Mesenteric fat pad (tissue), 1 donor: ENCODE measurements at places on chromosomes 6 and 20.

DNA sequence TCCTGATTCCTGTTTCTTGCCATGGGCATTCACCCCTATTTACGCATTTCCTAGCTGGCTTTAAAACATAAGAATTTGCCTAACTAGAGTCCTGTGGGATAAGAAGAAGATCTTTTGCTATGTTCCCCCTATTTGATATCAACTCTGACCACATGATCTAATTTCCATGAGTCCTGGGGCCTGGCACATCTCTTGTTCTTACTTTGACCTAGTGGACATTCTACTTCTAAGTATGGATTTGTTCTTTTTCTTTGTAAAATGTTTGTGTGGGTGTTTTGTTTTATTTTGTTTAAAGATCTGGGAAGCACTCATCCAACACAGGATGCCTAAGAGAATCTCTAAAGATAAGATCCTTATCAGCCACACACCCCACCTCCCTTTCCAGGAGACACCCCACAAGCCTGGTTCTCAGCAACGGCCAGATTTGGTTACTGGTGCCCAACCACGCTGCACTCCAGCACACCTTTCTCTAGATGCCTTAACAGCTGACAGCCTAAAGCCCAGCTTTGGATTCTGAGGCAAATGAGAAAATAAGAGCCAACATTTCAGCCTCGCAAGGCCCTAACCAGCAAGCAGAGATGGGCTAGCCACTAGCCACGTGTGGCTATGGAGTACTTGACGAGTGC lies 74.7 kb downstream of the SLC23A2 start:
- DNase-seq, result no peak

GRCh38 chr6:42378536-42378935 lies 73.2 kb downstream of the TRERF1 start:
- peak; percentile 14 for DNase-seq

GRCh38 chr6:39937686-39938333 lies 3.5 kb upstream of the MOCS1 start:
- DNase-seq, result no peak

GRCh38 chr6:7468382-7469081 lies 72.9 kb upstream of the DSP start:
- no peak for DNase-seq

DNA sequence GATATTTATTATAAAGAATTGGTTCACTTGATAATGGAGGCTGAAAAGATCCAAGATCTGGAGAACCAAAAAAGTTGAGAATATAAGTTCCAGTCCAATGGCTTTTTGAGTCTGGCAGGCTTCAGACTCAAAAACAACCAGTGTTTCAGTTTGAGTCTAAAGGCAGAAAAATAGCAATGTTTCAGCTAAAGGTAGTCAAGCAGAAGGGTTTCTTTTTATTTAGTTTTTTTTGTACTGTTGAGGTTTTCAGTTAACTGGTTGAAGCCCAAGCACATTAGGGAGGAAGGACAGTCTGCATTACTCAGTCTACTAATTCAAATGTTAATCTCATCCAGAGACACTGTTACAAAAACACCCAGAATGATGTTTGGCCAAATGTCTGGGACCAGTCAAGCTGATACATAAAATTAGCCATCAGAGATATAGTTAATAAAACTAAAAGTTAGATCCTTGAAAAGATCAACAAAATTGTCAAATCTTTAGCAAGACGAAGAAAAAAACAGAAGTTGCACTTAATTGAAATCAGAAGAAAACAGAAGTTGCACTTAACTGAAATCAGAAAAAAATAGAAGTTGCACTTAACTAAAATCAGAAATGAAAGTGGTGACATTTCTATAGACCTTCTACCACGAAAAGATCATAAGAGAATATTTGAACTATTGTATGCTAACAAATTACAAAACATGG lies 980.3 kb upstream of the FLRT3 start:
- no peak for DNase-seq

- DNase-seq, result no peak
Measured at GRCh38 chr20:37254114-37254878, 7.3 kb downstream of the GHRH start.

DNA sequence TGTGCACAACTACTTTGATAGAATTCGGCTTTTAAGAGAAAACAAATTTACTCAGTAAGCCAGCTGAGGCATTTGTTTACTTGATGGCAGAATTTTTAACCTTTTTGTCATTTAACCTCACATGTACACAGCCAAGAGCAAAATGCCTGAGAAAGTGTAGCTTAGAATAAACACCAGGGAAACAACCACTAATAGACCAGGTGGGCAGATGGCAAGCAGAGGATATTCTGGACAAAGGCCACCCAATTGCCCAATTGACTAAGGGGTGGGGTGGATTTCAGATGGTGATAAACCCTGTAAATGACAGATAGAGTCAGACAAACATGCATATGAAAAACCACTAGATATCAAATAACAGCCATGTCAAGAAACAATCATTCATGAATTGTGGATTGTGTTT lies 190.7 kb upstream of the FBXL4 start:
- no peak for DNase-seq

GRCh38 chr6:4788953-4789584 lies 12.9 kb downstream of the CDYL start:
- DNase-seq, result no peak

DNA sequence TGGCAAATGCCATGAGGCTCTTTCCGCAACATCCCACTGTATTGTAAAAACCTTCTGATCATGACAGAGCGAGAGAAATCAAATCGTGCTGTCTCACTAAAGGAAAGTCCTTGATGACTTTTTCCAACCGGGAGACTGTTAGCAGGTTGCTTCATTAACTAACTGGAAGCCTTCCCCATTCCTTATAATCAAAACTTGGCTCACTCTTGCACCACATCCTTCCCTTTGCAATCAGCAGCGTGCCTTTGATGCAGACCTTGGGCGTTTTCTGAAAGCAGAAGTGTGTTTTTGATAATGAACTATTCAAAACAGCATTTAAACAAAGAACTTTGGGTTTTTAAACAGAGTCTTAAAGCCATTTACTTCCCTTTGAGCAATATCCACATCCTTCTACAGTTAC lies 96.2 kb upstream of the CNR1 start:
- DNase-seq, result no peak

DNA sequence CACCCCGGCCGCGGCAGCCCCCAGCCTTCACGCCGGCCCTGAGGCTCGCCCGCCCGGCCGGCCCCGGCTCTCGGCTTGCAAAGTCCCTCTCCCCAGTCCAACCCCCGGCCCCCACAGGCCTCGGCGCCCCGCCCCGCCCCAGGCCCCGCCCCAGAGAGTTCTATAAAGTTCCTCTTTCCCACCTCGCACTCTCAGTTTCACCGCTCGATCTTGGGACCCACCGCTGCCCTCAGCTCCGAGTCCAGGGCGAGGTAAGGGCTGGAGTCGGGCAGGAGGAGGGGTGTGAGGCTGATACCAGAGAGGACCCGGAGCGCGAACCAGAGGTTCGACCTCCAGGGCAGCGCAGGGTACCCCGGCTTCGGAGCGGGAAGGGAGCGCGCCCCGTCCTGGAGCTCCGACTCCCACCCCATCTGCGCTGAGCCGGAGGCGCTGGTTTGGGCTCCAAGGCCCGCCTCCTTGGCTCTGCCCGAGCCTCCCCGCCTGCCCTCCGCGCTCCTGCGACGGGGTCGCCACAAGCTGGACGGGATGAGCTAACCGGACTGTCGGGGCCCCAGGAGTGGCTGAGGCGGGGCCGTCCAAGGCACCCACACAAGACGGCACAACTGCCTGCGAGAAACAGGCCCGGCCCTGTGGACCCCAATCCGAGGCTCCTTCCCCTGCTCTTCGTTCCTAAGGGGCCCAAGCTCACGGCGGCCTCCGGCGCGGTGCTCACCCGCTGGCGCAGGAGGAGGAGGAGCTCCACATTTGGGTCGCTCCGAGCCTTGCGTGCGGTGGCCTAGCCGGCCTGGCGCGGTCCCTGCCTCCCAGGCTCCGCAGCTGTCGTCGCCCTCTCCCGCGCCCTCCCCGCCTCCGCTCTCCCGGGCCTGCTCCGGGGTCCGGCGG lies at the start of gene IRF4:
Gene IRF4 (plus strand): TSS at position 194 of the 882 bp plus-strand sequence. CDS start 1,401 bp downstream, outside the sequence.
- no peak for DNase-seq

DNA sequence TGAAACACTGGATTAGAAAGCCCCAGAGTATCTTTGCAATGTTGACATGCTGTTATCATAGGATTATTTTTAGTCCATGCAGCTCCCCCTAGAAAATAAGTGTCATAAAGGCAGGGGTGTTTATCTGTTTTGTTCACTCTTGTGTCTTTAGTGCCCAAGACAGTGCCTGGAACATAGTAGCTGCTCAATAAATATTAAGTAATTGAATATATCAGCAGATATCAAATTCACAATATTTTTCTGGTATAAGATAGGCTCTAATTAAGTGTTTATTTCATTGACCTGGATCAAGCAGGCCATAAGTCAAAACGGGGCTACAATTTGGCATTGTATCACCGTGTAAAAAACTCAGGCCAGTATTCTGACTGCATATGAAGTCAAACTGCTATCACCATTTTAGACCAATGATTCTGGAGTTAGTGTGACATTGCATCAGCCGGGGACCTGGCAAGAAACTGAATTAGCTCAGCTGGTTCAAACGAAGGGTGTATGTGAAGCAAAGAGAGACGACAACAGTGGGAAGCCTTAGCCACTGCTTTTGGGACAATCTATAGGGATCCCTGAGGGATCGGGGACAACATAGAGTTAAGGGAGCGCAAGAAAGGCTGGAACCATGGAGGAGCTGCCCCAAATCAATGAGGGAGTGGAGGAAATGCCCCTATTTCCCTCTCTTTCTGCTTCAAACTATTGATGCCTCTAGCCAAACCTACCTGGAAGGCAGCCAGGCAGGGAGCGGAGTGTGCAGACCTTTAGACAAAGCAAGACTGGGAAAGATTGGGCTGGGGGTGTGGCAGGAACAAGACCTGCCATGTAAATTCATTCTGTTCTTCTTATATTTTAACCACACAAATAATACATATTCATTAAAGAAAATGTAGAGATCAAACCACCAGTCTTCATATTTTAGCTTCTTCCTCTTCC lies 112.2 kb downstream of the PLEKHG1 start:
- DNase-seq, result no peak

DNA sequence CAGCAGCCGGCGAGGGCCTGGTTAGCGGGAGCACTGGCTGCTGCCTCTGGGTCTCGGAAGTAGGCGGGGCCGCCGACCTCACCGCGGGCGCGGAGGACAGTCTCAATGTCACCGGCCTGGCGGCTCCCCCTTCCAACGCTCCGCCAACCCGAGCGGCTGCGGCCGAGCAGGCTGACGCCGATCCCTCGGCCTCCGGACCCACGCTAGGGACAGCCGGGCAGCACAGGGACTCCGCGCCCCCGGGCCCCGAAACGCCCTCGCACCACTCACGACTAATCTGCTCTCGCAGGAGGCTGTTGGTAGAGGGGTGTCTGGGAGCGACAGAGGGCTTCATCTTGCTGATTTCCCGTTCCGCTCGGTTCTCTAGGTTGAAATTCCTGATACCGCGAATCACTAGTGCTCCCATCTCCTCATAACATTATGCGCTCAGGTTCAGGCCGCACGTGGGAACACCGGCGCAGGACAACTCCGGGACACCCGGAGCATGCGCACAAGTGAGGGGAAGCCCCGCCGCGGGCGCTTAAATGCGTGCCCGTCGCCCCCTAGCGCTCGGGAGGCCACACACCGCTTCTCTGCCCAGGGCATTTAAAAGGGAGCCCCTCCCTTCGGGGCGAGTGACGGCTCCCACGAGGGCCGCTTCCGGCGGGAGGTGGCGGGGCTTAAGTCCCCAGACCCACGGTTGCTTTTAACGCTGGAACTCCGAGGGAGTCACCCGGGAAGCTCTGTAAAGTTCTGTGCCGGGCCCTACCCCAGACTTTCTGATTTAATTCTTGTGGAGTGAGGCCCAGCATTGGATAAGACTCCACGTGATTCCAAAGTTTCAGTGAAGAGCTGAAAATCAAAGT lies at the start of gene NDUFAF4:
Gene NDUFAF4 (minus strand): TSS at position 496 of the 845 bp plus-strand sequence. CDS start 90 bp downstream, at position 406.
- DNase-seq, result peak; percentile 98

GRCh38 chr6:111714416-111715270 lies 109.0 kb upstream of the TRAF3IP2 start:
- DNase-seq, result no peak

DNA sequence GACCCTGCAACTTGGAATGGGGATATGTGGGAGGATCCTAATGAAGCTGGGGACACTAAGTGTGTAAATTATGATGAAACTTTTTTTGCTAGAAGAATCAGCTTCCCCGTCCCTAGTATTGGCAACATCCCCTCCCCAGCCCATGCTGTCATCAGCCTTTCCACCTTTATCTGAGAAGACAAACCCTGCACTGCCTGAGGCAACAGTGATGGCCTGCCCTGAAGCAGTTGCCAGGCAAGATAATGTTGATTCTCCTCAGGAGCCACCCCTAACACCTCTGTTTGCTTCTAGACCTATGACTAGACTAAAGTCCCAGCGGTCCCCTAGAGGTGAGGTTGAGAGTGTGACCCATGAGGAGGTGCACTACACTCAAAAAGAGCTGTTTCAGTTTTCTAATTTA lies 27.1 kb downstream of the MICA start:
- DNase-seq, result no peak

- no peak for DNase-seq
Measured at GRCh38 chr6:5076931-5077330, 8.2 kb upstream of the PPP1R3G start.

- no peak for DNase-seq
Measured at GRCh38 chr6:163718537-163718936, 304.0 kb downstream of the QKI start.

DNA sequence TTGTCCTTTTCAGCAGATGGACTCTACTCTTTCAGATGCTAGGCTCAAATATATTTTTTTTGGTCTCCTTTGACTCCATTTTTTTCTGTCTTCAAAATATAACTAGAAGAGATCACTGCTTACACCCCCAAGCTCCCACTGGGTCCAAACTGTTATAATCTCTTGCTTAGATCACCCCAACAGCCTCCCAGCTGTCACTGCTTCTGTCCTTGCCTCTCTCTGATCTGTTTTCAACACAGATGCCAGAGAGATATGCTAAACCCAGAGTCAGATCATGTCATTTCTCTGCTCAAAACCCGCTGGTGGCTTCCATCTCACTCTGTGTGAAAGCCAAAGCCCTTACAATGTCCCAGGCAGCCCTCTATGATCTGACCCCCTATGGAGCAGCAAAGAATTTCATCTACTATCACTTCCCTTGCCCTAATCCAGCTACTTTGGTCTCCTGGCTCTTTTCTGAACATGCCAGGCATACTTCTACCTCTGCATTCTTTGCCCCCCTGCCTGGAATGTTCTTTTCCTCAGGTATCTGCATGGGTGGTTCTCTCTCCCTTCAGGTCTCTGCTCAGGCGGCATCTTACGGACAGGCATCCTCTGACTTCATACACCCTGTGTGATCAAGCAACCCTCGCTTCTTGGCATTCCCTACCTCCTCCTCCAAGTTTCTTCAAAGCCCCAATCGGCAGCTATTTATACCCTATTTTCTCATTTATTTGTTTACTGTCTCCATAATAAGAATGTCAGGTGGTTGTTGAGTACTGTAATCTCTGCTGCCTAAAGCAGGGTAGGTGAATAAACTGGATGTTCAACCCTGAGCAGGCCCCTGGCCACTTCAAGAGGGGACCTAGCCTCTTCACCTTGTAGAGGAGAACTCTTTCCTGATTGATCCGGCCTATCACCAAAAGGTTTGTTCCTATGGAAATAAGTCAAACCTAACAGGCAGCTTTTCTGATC lies 43.6 kb upstream of the SLC4A11 start:
- DNase-seq, result no peak

GRCh38 chr6:104995989-104996617 lies 39.2 kb downstream of the LIN28B start:
- DNase-seq, result no peak

- no peak for DNase-seq
Measured at GRCh38 chr6:18703546-18703945, 316.4 kb downstream of the RNF144B start.
